NCI-H446 (cell line): ENCODE measurements at places on chromosomes 7 and 10.

DNA sequence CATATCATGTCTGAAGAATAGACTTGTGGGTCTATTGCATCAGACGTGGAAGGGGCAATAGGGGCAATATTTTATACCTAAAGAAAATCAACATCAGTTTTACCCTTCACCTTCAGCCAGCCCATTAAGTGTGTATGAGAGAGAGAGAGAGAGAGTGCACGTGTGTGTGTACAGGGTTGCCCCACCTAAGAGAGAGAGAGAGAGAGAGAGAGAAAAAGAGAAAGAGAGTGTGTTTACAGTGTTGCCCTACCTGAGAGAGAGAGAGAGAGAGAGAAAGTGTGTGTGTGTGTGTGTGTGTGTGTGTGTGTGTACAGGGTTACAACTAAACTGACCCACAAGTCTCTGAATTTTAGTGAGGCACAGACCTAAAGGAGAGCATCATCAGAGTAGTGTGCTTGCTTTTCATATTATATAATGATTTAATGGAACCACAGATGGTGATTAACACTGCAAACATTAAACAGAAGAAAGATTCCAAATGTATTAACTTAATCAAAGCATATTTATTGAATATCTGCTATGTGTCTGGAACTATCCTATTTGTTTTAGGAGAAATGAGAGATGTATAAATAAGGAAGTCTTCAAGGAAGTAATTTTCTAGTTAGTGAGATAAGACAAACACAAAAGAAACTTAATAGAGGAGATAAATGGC, 66.8 kb downstream of the CD36 start:
- no peak for DNase-seq

- DNase-seq: no peak
Observed at GRCh38 chr7:140314573-140315480, 83.5 kb downstream of the SLC37A3 start.

GRCh38 chr10:69483963-69484362, 32.7 kb downstream of the TSPAN15 start:
- no peak for DNase-seq

- no peak for DNase-seq
Observed at GRCh38 chr7:107173691-107174406, 5.0 kb downstream of the HBP1 start.

DNA sequence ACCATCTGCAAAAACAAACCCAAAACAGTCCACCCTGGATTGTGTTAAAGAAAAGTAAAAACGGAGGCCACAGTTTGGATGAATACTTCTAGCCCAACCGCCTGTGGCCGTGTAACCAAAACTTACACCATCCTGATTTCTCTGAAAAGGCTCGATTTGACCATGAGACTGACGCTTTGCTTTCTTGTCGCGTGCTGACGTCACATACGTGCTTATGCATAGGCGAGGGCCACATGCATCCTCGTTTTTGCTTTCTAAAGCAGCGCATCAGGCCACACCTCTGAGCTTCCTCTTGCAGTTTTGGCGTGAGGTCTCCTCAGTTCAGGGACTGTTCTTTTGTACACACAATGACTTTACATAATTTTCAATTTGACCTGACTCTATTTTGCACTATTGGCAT, 526.6 kb downstream of the GLRX3 start:
- DNase-seq: no peak

DNA sequence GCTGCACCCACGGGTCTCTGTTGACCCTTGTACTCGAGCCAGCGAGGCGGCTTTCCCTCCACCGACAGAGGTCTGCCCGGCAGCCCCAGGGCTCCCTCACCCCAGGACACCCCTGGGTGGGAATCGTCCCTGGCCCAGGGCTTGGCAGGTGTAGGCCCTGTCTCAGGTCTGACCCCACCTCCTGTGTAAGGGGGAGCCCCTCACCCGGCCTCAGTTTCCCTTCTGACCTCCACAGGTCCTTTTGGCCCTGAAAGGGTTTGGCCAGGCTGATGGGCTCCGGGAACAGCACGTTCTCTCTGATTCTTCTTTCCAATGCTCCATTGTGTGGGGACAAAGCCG, 25.0 kb upstream of the ELFN1 start:
- DNase-seq: no peak

DNA sequence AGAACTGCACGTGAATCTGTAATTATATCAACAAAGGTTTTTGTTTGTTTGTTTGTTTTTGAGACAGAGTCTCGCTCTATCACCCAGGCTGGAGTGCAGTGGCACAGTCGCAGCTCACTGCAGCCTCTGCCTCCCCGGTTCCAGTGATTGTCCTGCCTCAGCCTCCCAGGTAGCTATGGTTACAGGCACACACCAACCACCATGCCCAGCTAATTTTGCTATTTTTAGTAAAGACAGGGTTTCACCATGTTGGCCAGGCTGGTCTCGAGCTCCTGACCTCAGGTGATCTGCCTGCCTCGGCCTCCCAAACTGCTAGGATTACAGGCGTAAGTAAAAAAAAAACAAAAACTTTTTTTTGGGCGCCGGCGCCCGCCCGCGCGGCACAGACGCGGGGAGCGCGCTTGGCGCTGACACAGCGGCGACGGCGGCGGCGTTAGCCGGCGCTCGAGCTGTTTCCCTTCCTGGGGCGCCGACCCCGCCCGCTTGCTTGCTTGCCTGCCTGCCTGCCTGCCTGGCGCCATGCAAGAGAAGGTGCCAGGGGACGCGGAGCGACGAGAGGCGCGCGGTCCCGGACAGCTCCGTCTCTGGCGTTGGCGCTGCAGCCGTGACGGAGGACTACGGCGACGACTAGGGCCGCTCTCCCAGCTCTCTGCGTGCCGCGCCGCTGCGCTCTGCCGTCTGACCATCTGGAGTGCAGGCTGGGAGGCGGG, 171.4 kb upstream of the NUPR2 start:
- no peak for DNase-seq

DNA sequence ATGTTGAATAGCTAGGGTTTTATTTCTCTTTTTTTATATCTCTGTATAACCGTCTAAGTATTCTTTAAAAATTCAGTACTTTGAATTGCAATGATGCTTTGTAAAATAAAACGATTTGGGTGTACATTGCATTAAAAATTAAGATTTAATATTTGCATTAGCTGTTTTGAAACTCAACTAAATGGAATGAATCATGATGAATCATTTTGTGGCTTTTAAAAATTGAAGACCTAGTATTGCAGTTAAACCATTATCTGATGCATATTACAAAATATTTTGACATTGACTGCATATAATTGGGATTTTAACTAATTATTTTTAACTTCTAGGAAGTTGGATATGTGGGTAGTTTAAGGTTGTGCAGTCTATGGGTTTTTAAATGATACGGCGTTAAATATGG, 314.0 kb downstream of the CDK14 start:
- DNase-seq: no peak

- DNase-seq: no peak
Observed at GRCh38 chr10:78254013-78254412, 220.3 kb downstream of the RPS24 start.

GRCh38 chr7:1804310-1804709, 134.2 kb downstream of the ELFN1 start:
- DNase-seq: no peak

GRCh38 chr7:140526787-140527664, 47.7 kb upstream of the MKRN1 start:
- DNase-seq: no peak

DNA sequence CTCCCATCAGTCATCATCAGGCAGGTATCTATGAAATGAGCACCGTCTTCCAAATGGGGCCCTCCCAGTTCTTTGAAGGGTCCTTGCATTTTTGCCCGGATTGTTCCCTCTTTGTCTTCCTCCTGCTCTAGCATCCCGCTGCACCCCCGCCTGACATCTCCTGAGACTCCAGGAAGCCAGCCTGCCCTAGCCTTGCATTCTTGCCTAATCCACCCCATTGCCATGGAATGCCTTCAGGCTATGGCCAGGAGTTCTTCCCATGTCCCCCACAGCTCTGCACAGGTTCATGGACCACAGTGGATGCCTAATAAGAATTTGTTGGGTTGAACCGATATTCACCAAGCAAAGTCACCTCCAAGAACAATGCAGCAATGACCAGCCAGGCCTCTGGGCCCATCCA, 62.1 kb downstream of the ZMIZ1 start:
- no peak for DNase-seq

DNA sequence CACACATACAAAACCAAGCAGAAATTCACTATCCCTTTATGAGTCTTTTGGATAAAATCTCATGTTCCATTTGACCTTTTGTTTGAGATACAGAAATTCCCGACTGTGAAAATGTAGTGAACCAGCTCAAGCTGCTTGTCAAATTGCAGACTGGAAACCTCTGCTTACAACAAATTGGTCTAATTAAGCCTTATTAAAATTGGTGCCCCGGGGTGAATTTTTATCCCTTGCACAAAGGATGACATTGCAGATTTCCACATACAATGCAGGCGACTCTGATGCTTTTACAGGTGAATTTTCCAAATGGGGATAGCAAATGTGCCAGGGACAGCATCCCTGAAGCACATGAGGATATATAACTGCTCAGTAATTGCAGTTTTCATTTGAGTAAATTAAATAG, 257.3 kb downstream of the BMPER start:
- DNase-seq: no peak

DNA sequence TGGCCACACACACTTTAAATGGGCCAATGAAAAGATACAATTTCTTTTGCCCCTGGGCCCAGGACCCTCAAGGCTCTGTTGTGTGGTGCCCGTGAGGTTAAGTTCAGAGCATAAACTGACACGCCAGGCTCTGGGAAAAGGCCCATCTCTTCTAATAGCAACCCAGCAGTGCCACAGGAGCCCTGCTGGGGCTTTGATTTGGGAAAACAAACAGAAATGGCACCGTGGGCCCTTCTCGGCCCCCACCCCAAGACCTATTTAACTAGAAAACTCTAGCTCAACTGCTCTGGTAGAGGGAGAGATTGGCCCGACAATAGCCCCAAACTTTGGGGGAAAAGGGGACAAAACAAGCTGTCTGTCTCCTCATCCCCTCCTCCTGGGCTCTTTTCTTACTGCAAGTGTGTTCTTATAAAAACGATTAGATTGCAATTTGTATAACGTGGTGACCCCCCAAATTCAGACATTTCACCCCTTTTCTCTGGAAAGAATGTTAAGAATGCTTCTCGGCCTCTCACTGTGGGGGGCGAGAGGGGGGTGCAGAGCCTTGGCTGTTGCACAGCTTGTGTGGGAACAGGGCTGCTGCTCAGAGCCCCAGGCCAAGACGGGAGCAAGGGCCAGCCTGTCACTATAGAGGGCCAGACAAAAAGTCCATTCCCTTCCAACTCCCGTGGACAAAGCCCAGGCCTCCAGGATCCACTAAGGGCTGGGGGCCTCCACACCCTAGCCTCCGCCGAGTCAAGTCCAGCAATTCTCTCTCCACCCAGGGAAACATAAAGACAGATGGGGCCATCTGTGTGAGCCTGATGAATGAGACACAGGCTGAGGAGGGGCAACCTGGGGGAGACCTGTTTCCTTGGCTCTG, 26.8 kb downstream of the DPCD start:
- DNase-seq: no peak

DNA sequence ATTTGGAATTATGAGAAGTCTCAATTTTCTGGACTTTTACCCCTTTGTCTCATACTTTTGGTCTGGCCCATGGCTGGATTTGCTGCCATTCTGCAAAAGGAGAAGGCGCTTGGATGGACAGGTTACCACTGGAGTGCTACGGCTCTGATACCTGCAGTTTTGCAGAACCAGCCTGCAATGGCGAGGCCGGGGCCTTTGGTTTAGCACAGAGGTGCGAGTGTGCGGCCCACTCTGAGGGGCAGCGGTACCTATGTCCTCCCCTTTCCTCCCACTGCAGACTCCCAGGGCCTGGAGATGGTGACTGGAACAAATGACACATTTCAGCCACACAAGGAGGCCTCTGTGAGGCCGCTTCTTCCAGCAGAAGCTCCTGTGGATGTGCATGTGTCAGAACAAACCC, 11.9 kb downstream of the ZNF777 start:
- no peak for DNase-seq

DNA sequence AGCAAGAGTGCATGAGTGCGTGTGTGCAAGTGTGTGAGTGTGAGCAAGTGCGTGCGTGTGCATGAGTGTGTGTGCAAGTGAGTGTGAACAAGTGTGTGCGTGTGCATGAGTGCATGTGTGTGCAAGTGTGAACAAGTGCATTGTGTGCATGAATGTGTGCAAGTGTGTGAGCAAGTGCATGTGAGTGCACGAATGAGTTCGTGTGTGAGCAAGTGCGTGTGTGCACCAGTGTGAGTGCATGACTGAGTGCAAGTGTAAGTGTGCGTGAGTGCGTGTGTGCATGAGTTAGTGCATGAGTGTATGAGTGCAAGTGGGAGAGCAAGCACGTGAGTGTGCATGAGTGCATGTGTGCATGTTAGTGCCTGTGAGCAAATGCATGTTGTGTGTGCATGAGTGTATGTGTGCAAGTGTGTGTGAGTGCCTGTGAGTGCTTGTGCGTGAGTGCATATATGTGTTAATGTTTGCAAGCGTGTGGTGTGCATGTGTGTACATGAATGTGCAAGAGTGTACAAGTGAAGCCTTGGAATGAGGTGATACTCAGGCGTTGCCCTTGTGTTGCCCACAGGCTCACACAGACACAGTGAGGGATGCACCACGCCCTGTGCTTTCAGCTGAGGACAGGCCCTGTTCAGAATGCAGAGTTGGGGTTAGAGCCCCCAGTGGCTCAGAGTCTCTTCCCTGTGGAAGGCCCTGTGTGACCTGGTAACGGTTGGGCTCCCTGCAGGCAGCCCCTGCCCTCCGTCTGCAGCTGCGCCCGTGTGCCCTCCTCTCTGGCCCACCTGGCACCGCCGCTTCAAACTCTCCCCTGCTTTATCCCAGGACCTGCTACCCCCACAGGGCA, 97.1 kb downstream of the NKX6-2 start:
- no peak for DNase-seq

DNA sequence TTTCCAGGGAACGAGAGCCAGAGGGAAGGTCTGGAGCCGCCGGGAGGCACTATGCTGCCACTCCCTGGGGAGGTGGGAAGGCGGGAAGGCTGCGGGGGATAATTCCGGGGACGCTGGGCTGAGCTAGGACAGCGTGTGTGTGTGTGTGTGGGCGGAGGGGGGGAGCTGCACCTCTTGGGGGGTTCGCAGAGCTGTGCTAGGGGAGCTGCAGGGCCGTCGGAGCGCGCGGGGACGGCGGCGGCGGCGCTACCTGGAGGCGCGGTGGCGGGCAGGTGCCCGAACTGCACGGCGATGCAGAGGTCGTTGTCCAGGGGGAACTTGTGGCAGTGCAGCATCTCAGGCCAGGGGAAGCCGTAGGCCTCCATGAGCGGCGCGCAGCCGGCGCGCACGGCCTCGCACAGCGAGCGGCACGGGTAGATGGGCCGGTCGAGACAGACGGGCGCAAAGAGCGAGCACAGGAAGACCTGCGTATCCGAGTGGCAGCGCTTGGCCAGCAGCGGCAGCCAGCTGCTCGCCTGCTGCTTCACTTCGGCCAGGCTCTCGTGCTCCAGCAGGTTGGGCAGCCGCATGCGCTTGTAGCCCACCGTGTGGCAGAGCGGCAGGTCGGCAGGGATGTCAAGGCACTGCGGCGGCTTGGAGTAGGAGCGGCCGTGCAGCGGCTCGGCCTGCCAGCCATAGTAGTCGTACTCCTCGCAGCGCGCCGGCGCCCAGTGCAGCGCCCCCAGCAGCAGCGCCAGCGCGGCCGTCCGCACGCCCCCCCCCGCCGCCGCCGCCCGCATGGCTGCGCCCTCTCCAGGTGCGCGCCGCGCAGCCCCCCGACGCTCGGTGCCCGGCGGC, 526 bp downstream of the SFRP5 start:
- DNase-seq: no peak
